ENCODE measurements at places on chromosomes 1 and 21.

DNA sequence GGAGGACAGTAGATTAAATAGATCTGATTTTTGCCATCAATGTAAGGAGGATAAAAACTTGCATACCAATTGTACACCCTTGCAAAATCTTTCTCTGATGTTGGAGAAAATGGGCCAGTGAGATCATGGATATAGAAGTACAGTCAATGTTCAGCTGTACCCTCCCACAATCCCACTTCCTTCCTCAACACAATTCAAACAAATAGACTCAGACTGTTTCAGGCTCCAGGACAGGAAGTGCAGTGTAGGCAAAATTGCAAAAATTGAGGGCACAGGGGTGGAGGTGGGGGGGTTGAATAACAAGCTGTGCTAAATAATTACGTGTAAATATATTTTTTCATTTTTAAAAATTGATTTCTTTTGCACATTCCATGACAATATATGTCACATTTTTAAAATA lies 3.9 kb upstream of the IFI44 start:
- DNase-seq, result no peak

DNA sequence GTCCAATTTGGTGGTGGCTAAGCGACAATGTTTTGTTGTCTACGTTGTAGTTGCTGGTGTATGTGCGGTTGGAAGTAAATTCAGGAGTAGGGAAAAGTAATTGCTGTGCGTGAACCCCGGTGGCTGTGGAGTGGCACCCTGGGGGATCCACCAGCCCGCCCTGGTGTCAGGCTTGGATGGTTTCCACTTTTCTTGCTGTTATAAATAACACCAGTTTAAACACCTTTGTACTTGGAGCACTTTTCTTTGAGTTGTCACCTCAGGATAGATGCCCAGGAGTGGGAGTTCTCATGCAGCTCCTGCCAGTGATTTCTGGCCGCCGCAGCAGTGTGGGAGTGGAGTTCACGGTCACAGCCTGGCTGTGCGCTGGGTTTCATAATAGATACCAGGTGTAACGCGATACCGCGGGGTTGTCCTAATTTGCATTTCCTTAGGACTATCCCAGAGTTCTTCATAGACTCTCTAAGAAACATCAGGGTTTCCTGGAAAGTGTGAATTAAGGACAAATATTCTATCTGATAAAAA lies 12.8 kb upstream of the TMEM200B start:
- no peak for DNase-seq

DNA sequence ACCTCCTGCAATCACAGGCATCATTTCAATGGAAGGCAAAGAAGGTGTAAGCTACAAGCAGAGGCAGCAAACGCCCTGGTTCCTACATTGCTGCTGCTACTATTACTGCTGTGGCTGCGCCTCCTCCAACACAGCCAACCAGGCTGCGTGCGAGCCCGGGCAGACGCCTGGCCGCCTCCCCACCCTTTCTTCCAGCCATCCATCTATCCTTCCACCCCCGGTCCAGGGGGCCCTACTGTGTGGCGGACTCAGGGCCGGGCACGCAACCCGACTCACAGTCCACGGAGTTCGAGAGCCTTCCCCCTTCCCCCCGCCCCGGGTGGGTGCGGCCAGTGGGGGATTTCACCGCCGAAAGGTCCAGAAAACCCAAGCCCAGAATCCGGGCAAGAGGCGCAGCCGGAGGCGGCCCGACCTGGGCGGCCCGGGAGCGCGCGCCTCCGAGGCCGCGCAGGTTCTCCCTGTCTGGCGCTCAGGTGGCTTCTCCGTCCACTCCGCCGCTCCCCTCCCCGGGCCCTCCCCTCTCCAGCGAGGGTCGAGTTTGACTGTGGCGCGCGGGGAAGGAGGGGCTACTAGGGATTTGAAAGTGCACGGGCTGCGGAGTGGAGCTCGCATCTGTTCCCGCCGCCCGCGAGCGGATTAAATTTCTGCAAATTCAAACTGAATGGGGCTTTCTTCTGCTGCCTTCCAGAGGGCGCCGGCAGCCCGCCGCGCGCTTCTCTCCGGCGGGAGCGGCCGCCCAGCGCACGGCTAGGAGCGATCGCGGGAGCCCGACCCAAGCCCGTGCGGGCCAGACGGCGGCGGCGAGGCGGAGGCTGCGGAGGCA lies at the start of gene HUNK:
TSS of gene HUNK (plus strand) at position 569 of the 823 bp plus-strand sequence. CDS start 655 bp downstream, outside the sequence.
- DNase-seq, result no peak

GRCh38 chr1:31848381-31848897 lies 32.6 kb upstream of the SPOCD1 start:
- no peak for DNase-seq

- no peak for DNase-seq
These were observed at the start of gene FCMR for GRCh38 chr1:206921772-206922265. TSS of gene FCMR (minus strand) at chr1:206921941. CDS start at chr1:206921854, 87 bp downstream.

DNA sequence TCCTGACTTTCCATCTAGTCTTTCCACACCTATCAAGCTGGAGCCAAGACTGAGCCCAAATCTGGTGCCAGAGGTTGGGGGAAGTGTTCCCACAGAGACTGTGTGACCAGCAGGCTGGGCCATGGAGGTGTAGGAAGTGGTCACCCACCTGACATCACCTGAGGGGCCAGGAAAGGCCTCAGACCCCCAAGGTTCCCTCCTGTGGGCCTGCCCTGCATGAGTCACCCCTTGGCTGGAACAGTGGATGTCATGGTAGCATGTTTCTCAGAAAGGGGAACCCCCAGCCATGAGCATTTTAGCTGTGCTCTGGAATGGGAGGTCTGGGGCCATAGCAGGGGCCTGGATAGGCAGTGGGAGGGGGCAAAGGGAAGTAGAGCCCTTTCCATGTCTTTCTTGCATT lies 5.7 kb upstream of the TNFRSF8 start:
- DNase-seq, result no peak

- DNase-seq, result no peak
These were observed 34.4 kb downstream of the ADCY10 start for GRCh38 chr1:167879508-167879907.

DNA sequence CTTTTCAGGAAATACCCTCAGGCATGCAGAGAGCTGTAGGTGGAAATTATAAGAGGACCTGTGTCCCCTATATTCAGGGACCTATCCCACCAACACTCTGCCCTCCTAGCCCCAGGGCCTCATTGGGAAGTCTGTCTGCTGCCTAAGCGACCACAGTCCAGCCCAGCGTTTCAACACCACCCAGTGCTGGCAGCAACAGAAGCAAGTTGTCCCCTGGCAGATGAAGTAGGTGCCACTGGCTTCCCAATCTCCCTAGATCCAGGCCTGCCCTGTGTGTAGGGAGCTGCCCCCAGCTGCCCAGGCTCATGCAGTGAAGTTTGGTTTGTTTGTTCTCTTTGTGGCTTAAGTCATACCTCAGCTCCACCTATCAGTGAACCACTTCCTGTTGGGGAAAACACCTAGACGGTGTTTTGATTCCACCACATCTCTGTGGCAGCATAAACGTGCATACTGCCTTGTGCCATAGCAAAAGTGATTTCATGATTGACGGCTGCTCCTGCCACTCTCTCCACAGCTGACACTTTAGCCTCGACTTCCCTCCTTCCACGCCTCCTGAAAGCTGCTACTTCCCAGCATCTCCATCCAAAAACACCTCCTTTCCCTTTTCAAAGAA lies 8.1 kb upstream of the LEFTY1 start:
- DNase-seq, result peak; percentile 46

- no peak for DNase-seq
These were observed 275.7 kb upstream of the CAMK1G start for GRCh38 chr1:209307846-209308245.

DNA sequence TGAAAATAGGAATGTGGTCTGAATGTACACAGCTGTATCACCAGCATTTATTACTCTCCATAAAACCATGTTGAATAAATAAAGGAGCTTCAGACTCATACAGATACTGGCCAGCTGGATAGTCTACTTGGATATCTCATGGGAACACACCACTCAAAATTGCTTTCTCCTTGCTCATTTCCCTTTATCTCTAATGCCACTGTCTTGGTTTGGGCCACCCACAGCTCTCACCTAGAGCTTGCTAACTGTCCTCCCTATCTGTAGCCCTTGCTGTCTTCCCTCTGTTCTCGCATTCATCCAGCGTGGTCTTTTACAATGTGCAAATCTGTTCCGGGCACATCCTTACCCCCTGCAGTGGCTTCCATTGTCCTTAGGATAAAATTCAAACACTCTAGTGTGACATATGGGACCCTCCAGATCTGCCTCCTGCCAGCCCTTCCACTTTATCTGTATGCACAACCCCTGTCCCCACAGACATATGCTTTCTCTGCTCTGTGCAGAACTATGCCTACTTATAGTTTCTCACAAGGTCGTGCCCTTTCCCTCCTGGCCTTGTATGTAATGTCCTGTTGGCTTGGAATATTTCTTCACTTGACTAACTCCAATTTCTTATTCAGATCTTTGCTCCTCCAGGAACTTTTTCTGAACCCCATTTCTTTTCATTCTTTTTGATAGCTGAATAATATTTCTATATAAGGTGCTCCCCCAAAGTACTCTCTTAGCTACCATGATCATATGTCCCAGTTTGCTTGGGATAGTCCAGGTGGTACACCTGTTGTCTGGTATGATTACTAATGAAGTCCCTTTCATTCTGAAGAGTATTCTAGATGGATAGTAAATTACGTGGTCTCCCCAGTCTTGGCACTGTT lies 2.9 kb downstream of the FLVCR1 start:
- DNase-seq, result no peak
